B cell (primary cell): ENCODE measurements at places on chromosomes 7 and 10. TPM values are rescaled to one million over a fixed set of nuclear protein-coding genes. Genes with fewer than 3 reads are reported as not detected.

Gene IRF5
- total RNA-seq, result 135 and 137 TPM in 2 replicates

Gene TYW1
- 29.2 and 33.6 TPM in 2 replicates for total RNA-seq

Gene PRTFDC1
- total RNA-seq, result not detected in 2 replicates

Gene RBP3
- total RNA-seq, result not detected in 2 replicates

Gene OPALIN
- total RNA-seq, result not detected in 2 replicates

Gene EPO
- total RNA-seq, result not detected in 2 replicates

Gene TACC2
- not detected in 2 replicates for total RNA-seq

Gene MOGAT3
- total RNA-seq, result not detected in 2 replicates

Gene TCAF2
- total RNA-seq, result 15.9 and 16.0 TPM in 2 replicates

Gene DPCD
- 1.6 and 2.2 TPM in 2 replicates for total RNA-seq

Gene ANKRD1
- not detected in 2 replicates for total RNA-seq

Gene RTKN2
- total RNA-seq, result 0.22 and 0.53 TPM in 2 replicates

Gene GBX1
- total RNA-seq, result not detected in 2 replicates

Gene UPK3B
- total RNA-seq, result 4.9 and 6.8 TPM in 2 replicates

Gene ZNF775
- 12.1 and 12.5 TPM in 2 replicates for total RNA-seq

Gene LIPF
- total RNA-seq, result not detected in 2 replicates

Gene OR9A2
- not detected in 2 replicates for total RNA-seq

Gene PPP1R17
- total RNA-seq, result 0.20 TPM in 1 of 2 replicates, not detected in the other

Gene RADIL
- total RNA-seq, result not detected in 2 replicates

Gene SYT15
- total RNA-seq, result 0.94 and 1.1 TPM in 2 replicates

Gene SPAM1
- total RNA-seq, result not detected in 2 replicates

Gene CARD11
- total RNA-seq, result 129 and 133 TPM in 2 replicates

Gene CLRN3
- not detected in 2 replicates for total RNA-seq

Gene RBP4
- not detected in 2 replicates for total RNA-seq

Gene ITIH5
- not detected in 2 replicates for total RNA-seq

Gene CDC14C
- total RNA-seq, result not detected in 2 replicates

Gene TCERG1L
- 0.10 TPM in 1 of 2 replicates, not detected in the other for total RNA-seq

Gene FOXI2
- total RNA-seq, result not detected in 2 replicates

Gene TMEM176B
- 0.25 and 0.73 TPM in 2 replicates for total RNA-seq

Gene ZNF853
- 5.2 and 6.3 TPM in 2 replicates for total RNA-seq

Gene SP8
- not detected in 2 replicates for total RNA-seq

Gene OR2A42
- total RNA-seq, result 0.10 TPM in 1 of 2 replicates, not detected in the other

Gene MYH16
- total RNA-seq, result not detected in 2 replicates
